ENCODE measurements at places on chromosomes 1 and 21. TPM values are rescaled to one million over a fixed set of nuclear protein-coding genes. Genes with fewer than 3 reads are reported as not detected.

FAM72D gene
- polyA plus RNA-seq, result 3.5 TPM

LAMC2 gene
- polyA plus RNA-seq, result 7.1 TPM

- no peak for DNase-seq
Observed at GRCh38 chr21:16554503-16554902, 824.7 kb downstream of the USP25 start.

HHIPL2 gene
- polyA plus RNA-seq, result 1.8 TPM

GRCh38 chr1:47569261-47569660 lies 131.4 kb downstream of the FOXD2 start:
- no peak for DNase-seq

PPFIA4 gene
- 9.7 TPM for polyA plus RNA-seq

BEND5 gene
- polyA plus RNA-seq, result 27.4 TPM

RGS13 gene
- not detected for polyA plus RNA-seq

SLAMF1 gene
- not detected for polyA plus RNA-seq

DNA sequence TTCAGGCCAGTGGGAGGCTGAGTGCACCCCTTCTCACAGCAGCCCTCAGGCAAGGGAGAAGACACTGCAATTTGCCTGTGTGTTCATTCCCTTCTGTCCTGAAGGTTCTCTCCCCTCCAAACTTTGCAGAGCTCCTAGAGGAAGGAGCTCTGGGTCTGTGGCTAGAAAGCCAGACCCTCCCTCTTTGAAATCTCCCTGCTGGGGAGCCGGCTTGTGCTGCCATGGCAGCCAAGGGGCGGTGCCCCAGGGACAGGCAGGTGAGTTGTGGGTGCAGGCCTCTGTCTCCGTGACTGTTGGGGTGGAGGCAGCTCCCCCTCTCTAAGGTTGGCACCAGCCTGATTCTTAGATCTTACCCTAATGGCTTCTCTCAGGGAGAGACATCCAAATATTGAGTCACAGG lies 53.0 kb downstream of the OLFML2B start:
- DNase-seq, result no peak

PAQR6 gene
- 6.0 TPM for polyA plus RNA-seq

- no peak for DNase-seq
Observed at GRCh38 chr1:24541711-24542346, 14.1 kb upstream of the NCMAP start.

EBNA1BP2 gene
- polyA plus RNA-seq, result 77.5 TPM

GRCh38 chr21:38531591-38531990 lies 33.3 kb upstream of the ERG start:
- DNase-seq, result peak; percentile 37

NHLH1 gene
- polyA plus RNA-seq, result 0.22 TPM

HMCN1 gene
- polyA plus RNA-seq, result 61.3 TPM

- DNase-seq, result no peak
Observed at GRCh38 chr1:224747578-224747977, 131.5 kb downstream of the CNIH3 start.

GUCA2B gene
- polyA plus RNA-seq, result not detected

DNA sequence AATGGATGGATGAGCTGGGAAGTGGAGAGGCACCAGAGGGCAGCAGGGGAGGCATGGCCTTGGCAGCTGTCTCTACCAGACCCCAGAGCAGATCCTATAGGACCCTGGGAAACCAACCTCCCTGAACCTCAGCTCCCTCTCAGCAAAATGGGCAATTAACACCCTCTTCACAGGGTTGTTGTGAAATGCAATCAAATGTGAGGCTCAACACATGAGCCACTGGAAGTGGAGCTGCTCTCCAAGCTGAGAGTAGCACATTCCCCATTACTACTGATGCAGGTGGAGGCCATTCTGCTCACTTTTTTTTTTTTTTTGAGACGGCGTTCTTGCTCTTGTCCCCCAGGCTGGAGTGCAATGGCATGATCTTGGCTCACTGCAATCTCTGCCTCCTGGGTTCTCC lies 6.5 kb upstream of the SYNC start:
- DNase-seq, result no peak

DNA sequence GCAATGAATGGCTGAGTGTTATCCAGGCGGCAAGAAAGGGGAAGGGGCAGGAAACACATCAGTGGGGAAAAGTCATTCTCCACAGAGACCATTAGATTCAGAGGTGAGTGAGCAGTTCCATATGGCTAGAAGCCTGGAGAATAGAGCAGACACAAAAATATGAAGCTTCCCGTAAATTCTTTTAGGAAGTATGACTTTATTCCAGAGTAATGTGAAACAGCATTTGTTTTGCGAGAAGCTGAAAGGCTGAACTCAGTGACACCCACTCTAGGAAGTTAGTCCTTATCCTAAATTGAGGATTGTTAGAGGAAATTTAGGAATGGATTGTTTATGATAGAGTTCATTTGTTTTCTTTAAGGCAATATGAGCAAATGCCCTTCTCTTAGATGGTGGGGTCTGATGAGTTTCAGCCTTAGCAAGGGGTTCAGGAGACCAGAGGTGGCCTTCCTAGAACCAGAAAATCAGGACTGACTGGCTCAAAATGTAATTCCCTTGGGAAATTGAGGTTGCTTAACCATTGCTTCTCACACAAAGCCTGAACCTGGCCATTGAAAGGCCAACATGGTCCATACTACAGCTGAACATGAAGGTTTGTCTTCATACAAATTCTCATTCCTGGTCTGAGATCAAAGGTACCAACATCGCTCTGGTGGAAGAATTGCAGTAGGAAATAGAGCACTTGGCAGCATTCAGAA lies 167.5 kb downstream of the TPR start:
- no peak for DNase-seq

DNA sequence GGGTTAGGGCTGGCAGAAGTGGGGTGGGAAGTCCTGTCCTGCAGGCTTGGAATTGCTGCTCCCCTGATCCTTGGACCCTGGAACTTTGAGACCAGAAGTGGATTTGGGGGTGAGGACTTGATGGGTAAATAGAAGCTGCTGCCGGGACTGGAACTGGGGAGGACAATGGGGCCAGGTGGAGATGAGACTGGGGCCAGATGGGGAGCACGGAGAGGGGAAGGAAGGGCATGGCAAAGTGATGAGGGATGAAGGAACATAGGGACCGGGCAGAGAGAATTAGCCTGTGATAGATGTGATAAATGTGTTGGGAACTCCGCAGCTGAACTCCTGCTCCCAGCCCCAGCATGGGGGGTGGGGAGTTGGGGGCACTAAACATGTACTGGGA lies 637 bp downstream of the NHLH1 start:
- no peak for DNase-seq

PCBP3 gene
- polyA plus RNA-seq, result 2.0 TPM

DNA sequence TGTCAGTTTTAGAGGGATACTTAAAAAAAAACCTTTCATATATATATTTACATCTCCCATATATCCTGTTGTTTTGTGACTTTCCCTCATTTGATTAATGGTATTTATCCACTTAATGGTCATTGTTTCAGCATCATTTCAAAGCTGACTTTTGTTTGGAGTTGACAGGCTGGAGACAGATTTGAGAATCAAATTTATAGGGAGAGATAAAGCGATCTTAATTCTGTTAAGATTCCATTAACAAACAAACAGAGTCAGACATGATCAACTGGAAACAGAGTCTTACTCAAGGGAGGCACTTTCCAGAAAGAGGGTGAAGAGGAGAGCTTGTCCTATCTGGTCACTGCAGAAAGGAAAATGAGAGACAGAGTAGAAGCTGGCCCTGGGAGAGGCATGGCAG lies 283.4 kb downstream of the TTLL7 start:
- no peak for DNase-seq

- DNase-seq, result no peak
Observed at GRCh38 chr1:169345511-169345910, 22.1 kb downstream of the NME7 start.

DNA sequence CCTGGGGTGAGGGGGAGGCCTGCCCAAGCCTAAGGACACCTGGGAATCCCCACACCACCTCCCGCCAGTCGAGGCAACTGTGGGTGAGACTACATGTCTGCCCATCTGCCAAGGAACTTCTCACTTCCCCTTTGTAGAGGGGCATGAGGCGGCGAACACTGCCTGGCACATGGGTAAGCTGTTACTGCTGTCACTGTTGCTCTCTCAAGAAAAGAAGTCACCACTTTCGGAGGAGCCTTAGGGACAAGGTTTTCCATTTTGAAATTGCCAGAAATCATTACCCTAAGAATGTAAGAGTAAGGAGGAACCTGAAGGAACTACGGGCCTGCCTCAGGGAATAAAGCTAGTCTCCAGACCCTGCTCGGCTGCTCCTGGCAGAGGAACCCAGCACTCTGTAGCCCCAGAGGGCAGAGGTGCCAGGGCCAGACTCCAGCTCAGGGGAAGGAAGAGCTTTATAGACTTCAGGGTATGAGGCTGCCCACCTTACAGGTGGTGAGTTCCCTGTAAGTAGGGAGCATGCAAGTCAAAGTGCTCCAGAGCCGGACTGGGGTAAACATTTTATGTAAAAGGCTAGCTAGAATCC lies 23.3 kb downstream of the SLC2A1 start:
- no peak for DNase-seq

DNA sequence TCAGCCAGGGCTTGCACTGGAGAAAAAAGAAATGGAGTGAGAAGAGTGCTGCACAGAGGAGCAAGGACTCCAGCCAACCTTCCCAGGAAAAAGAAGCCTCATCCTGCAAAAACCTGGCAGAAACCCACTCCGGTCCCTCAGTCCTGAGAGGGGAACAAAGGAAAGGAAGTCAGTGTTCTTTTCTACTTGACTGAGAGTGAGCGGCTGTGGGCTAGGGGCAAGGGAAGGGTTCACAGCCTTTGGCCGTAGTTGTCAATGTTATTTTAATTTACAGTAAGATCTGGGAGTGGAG lies 8.9 kb upstream of the GOLT1A start:
- DNase-seq, result no peak

- DNase-seq, result no peak
Observed at GRCh38 chr21:41477641-41478318, 30.2 kb downstream of the TMPRSS2 start.

All from left kidney (tissue), 8 donors.